ENCODE measurements at places on chromosomes 3 and 15.

DNA sequence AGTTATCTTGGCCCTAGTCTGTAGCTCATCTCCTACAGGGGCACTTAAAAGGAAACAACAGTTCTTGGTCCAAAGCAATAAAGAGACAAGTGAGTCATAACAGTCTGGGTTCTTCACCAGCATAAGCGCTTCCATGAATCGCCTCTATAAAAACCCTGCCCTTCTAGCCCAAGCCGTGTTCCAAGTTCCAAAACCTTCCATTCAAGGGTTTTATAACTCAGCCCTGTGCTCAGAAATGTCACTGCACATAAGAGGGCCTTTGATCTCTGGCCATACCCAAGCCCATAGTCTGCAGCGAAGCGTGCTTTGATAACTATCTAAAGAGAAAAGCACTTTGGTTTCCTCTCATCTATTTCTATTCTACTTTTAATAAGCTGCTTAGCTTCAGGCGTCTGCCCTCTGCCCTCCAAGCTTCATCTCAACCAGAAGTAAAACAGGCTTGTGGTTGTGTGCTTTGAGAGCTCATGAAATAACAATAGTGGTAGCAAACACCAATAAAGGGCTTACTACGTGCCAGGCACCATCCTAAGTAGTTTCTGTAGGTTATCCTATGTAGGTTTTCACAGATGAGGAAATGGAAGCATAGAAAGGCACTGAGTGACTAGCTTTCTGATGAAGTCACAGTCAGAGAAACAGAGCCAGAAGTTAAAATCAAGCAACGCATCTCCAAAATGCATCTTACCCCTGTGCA is 64.0 kb upstream of the AKAP13 start:
- no peak for DNase-seq

- DNase-seq = no peak
Measured at GRCh38 chr3:101996832-101997231, 147.5 kb downstream of the NFKBIZ start.

DNA sequence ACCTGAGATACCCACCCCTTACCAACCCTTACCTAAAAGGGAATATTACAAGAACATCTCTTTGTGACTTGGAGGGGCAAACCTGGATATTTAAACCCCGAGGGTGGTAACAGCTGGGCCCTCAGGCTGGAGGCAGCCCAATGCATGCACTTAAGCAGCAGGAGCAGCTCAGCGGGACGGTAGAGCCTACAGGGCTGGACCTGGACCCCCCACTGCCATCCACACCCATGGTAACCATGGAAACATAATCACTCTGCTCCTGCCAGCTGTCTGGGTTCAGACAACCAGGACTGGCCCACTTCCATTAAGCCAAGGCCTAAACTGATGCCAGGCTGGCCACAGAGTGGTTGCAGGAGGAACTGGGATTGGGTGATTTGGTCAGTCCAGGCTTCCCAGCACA is 52.8 kb downstream of the ETFA start:
- no peak for DNase-seq

- DNase-seq = no peak
Measured at GRCh38 chr3:182696916-182697315, 96.4 kb upstream of the ATP11B start.

DNA sequence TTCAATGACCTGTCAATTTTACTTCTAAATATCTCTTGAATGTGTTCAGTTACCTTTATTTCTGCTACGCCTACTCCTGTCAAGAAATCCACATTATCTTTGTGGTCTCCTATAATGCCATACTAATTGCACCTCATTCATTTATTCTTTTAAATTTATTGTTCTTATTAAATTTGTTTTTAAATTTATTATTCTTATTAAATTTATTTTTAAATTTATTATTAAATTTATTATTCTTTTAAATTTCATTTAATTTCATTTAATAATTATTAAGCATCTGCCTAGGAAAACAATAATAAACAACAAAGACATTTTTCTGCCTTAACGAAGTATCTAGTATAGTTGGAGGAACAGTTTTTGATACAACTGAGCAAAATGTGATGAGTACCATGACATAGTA is 211.7 kb downstream of the ZPLD1 start:
- no peak for DNase-seq

- DNase-seq = no peak
Measured at GRCh38 chr3:165983284-165983683, 146.1 kb upstream of the BCHE start.

DNA sequence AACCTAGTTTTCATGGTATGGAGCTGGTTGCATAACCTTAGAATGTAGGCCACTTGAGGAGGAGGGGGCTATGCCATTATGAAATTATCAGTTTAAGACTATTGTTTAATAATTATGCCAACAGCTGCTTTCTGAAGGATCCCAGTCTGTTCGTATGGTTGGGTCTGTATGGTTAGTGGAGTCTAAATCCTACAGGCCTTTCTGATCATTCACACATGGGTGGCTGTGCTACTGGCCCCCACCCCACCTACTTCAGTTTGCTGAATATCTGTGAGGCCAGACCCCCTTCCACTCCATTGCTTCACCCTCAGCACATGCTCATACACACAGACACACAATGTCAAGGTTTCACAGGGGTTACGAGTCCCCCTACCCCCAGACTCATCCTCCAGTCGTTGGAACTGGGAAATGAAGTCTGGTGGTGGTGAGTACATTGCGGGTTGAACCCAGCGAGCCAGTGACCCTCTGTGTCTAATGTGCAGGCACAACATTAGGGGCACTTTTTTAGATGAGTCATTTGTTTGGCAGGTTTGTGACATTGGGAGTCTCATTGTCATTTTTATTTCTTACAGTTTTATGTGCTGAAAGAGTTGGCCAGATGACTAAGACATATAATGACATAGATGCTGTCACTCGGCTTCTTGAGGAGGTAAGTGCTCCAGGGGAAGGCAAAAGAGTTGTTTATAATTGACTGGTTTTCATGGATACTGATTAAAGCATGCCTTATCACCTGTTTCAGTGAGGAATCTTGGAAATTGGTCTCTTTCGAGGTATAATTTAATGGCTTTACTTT is 85.3 kb downstream of the TRAK1 start:
- DNase-seq = no peak

DNA sequence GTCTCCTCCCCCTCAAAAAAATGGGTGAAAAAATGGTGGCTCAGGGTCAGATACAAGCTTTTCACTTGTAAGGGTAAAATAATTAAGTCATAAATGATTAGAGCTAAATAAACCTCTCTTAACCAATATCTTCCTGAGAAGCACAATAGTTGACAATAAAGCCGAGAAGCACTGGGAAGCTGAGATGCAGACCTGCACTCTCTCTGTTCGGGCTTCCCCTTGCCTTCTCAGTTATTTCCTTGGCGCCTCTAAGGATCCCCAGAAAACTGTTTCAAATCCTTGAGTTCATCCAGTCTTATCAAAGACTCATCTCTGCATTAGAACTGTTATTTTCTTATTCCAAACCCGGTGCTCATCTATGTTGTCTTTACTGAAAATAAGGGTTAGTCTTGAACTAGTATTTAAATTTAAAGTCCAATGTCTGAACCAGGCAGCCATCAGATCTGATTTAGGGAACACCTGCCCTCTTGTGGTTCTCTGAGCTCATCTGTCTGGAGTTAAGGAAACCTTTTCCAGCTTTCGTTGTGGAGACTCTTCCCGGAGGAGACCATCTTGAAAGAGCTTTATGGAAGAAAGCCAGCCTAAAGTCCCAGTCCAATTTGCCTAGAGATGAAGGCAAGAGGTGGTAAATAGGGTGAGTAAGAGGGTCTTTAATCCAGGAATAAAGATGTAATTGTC is 256.4 kb upstream of the MCTP2 start:
- peak; percentile 42 for DNase-seq

- no peak for DNase-seq
Measured at GRCh38 chr3:151992326-151993041, 119.0 kb downstream of the SUCNR1 start.

DNA sequence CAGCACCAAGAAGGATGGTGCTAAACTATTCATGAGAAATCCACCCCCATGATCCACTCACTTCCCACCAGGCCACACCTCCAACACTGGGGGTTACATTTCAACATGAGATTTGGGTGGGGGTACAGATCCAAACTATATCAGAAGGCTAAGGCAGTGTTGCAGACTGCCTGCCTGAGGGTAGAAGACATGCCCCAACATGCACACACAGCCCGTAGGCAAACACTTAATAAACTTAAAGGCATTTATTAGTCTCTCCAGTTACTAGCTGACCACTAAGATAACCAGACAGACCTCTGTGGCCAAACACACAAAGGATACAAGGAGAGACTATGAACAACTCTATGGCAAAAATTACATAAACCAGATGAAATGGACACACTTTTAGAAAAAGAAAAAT is 10.2 kb downstream of the FAM162A start:
- no peak for DNase-seq

- no peak for DNase-seq
Measured at GRCh38 chr3:196951371-196951770, 9.0 kb upstream of the NCBP2 start.

GRCh38 chr15:61759639-61760038 is 300.6 kb downstream of the VPS13C start:
- DNase-seq = no peak

DNA sequence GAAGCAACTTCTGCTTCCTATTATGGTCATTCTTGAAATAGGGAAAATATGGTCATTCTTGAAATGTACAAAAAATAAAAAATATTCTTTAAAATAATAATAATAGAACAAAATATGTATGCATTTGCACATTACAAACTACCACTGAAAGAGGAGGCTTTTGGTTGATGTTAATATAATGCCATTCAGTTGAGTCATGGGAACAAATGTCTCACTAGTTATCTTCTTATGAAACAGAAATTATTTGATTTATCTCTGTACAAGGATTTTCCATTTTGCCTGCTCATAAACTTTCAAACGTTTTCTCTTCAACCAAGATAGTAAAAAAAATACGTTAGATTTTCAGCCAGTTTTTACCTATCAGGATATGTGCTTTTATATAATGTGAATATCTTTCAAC is 1662.7 kb downstream of the OTOL1 start:
- DNase-seq = no peak

DNA sequence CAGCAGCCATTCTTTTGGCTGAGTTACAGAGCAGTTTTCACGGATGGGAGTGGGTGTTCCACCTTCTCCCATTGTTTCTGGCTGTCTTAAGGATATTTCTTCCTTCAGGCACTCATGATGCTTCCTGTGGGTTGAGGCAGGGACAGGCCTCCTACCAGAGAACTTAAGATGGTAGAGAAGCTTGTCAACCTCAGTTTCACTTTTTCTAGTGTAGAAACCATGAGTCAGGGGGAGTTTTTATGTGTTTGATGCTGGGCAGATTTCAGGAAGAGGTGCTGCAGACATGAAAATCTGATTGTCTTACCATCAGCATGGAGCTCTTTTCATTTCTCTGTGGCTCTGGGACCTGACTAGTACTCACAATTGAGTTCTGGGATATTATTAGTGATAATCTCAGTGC is 48.7 kb upstream of the VEPH1 start:
- no peak for DNase-seq

- no peak for DNase-seq
Measured at GRCh38 chr3:13556207-13556606, 7.3 kb downstream of the FBLN2 start.

DNA sequence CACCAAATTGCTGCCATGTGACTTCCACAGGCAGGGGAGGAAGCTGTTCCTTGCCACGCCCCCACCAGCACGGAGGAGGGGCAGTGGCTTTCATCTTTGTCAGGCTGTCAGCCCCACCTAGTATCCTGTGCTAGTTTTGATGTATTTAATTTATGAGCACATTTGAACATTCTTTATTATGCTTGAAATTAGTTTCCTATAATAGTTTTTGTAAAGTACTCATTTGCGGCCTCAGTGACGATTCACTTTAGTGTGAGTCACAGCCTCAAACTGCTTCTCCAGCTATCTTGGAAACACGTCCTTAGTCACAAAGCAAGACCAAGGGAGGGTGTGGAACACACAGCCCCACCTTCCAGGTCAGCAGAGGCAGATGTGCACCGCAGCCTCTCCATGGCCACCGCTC is 239.9 kb upstream of the ATP10A start:
- DNase-seq = no peak

GRCh38 chr3:46368569-46368968 is 2.2 kb upstream of the CCR5 start:
- DNase-seq = no peak

GRCh38 chr3:23923786-23924185 is 6.9 kb downstream of the RPL15 start:
- DNase-seq = no peak

DNA sequence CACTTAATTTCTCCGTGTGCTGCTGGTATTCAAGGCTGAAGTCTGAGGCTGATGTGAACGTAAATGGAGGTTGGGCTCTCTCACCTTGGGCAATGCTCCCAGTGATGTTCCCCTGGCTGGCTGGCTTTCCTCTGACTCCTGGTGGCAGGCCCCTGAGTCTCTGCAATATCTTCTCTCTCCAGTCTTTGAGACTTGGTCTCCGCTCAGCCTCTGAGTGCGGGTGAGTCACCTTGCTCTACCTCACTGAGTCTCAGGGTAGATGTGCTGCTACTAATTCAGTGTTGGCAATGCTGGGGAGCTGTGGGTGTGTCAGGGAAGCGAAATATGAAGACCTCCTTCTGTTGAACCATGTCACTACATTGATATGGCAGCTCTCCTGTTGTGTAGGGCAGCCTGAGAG is 31.3 kb upstream of the TRIM59 start:
- DNase-seq = no peak

- peak; percentile 82 for DNase-seq
Measured at GRCh38 chr3:134378384-134378783, 4.1 kb upstream of the AMOTL2 start.

- DNase-seq = peak; percentile 20
Measured at GRCh38 chr3:135147657-135148056, 352.6 kb downstream of the EPHB1 start.

DNA sequence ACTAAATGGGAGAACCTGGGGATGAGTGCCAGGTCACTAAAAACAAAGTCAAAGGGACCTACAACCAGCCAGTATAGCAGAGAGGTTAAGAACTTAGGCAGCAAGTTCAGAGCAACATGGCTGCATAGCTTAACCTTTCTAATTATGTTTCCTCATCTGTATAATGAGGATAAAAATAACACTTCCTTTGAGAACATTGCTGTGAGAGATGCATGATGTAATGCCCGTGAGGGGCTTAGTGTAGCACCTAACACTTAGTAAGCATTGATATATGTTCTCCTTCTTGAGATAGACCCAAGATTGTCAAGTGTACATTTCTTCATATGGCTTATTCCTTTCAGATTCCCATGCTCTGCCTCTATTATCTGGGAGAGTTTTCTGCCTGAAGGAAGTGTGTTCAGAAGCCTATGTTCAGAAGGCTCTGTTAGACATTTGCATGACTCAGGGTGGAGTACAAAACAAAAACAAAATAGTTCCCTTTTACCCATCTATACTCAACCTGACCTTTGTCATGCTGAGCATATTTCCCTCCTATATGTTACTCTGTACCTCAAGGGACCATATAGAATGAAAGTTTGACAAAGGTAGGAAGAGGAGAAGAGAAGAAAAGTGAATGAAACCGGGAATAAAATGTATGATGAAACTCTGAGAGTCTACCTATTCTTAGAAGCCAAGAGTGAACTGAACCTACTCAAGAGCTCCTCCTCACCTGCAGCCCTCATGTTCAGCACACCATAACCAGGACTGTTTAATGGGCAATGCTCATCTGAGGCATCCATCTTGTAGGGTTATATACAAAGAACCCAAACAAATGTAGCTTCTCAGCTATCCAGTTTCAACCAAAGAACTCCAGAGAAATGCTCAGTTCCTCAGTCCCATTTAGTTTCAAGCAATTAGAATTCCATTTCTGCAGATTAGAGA is 70.7 kb upstream of the KCNMB2 start:
- no peak for DNase-seq
